ENCODE measurements at places on chromosomes 4 and X.

DNA sequence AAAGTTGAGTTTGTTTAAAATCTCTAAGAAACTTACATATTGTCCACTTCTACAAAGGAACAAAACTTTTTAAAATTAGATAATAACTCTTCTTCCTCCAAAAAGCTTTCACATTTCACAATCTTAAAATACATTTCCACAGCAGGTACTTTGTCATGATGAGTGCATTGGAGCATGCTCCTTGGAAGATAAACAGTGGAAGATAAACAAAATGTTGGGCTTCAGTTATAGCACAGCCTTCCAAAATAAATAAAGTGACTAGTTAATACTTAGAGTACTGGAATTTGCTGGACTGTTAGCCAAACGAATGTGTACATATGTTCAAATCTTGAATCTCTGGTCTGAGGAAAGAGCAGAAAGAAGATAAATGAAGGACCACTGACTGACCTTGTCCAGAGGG, 54.9 kb upstream of the PDE5A start:
- peak; percentile 18 for DNase-seq

DNA sequence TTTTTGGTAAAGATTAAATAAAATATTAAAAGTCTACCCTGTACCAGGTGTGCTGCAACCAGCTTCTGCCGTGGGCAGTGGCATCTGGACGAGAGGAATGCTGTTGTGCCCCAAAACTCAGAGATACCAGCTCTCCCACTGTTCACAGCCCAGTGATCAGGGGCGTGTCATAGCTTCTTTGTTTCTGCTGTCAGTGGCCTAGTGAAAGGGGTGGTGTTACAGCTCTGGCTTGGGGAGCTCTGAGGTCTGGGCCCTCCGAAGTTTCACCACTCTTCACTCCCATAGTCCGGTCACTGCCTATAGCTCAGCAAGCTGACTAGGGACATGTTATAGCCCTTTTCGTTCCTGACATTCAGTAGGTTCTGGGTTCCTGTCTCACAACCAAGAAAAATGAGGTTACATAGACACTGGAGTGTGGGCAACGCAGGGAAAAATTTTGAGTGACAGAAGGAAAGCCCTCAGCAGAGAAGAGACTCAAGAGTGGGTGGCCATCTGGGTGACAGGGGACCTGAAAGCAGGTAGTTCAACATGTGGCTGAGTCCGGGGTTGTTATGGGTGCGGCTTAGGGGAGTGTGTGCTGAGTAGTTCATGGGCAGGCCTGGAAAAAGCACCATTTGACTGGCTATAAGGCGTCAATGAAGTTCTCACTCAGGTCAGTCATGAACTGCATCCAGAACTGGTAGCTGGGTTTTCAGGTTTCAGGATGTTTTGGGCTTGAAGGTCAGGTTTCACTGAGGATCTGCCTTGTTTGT, 1184.4 kb upstream of the PABPC4L start:
- DNase-seq: no peak

DNA sequence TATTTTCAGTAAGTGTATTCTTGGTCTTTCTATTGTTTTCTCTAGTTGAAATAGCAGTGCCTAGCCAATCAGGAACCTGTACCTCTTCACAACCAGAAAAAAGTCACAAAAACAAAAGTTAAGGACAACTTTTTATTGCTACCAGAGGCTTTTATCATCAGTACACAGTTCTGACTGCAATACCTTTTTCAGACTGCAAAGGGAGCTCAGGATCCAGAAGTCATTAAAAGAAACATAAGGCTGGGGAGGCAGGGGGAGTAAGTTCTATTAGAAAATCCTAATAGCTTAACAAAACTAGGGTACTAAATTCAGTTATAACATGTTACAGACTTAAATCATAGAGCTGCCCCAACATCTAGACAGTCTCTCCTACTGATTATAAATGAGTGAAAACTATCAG, 28.8 kb downstream of the CCNI start:
- DNase-seq: no peak

DNA sequence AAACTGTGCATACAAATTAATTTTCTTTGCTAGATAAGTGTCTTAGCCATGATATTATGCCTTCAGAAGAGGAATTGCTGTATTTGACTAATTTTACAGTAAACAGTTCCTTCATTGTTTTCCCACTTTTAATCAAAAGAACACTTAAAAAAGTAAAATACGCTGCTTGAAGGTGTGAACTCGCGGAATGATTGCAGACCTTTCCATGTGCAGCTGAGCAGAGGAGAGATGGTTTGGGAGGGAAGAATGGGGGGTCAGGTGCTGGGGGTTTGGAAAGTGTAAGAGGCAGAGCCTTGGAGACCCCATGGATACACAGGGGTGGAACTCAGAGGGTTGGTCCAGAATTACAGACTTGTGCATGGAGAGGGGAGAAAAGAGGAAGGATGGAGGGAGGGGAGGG, 15.3 kb downstream of the CYTL1 start:
- DNase-seq: no peak

DNA sequence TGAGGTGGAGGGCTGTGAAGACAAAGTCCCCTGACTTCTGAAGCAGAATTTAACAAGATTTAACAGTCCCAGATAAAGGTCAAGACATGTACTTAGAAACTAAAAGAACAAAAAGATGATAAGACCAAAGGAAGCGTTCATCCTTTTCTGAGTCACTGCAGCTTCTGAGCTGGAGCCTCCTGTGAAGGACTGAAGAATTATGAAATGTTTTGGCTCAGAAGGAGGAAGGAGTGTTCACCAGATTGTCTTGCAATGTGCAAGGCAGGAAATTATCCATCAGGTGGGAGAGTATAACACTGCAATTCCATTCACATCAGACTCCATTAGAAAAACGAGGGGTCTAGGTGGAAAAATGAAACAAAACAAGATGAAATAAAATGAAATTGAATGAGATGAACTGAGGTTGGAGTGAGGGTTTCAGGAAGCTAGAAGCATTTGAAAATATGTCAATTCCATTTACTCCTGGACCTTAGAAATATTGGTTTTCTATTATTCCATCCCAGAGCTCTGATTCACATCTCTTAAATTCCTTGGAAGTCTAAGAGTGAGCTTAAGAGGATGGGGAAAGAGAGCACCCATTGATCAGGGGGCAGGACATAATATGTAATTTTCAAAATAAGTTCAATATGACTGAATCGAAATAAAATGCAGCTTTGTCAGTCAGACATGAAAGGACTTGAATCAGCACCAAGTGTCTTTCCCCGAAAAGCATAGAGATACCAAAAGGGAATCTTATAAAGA, 186.1 kb upstream of the LNX1 start:
- DNase-seq: peak; percentile 82

DNA sequence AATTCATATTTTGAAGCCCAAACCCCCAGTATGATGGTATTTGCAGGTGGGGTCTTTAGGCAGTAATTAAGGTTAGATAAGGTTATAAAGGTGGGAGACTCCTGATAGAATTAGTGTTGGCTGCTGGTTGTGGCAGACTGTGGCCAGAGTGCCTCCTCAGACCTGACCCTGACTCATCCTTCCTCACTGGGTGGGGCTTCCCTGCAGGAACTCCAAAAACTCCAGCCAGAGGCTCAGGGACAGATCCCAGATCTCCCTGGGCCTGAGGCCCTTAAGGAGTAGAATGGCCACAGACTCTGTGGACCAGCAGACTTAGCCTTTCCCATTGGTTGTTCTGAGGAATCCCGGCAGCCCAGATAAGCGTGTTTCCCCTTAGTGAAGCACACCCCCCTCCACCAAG, 463.0 kb upstream of the CPEB2 start:
- no peak for DNase-seq

DNA sequence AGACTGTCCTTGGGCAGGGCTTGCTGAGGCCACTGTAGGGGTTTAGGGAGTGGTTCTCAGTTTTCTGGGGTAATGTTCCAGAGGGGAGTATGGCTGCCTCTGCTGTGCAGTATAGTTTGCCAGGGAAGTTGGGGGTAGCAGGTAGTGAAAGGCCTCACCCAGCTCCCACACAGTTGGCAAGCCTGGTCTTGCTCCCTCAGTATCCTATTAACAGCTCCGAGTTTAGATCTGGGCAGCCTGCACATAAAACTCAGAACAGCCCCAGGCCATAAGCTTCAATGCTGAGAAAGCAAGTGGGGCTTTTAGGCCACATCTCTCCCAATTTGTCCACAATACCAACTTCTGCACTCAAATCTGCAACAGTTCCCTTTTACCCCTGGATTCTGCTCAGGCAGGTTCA, 205.2 kb downstream of the GALNTL6 start:
- no peak for DNase-seq

DNA sequence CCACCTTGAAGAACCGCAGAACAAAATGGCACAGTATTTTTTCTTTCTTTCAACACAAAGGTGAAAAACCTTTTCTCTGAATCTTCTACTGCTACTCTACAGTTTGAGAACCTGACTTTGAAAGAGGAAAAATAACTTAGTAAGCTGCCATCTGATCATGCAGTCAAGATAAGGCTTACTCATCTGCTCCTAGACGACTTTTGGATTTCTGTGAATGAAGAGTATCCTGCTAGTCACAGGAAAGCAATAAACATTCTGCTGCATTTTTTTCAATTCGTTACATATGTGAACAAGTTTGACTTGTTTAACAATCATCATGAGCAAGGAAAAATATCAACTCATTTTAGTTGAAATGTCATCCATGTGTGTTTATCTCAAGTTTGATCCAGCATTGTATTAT, 25.2 kb downstream of the TIGD2 start:
- DNase-seq: peak; percentile 32

DNA sequence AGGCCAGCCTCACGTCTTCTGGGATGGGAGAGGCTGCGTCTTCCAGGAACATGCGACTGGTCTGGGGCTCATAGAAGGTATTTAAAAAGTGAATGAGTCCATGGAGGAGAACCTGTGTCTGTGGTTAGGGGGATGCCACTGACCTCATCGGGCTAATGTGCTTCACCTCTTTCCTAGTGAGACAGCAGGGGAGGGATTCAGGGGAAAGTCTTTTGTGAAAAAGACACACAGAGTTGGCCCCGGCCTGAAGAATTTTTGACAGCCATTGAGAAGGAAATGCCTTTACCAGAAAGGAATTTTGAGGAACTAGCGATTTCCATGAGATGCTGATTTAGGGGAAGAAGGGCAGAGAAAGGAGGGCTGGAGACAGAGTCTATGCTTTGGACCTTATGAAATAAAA, 11.0 kb upstream of the C4orf50 start:
- no peak for DNase-seq

Measured in fibroblast of skin of right biceps (primary cell).